ENCODE measurements at places on chromosomes 7 and 10.

- DNase-seq = no peak
These were observed 15.8 kb downstream of the OSBPL3 start for GRCh38 chr7:24964191-24964590.

DNA sequence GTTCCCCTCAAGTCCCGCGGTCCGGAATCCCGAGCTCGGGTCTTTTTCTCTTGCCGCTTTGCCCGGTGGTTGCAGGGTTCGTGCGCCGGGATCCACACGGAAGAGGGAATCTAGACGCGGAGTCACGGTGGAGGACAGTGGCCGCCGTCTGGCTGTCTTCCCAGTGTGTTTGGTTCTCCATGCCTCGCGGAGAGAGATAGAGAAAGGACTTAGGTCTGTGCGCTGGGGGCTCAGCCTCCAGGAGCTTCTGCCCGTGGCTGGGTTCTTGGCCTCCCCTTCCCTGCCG lies 1.6 kb downstream of the FFAR4 start:
- DNase-seq = no peak

GRCh38 chr7:127534636-127535035 lies 50.8 kb downstream of the GCC1 start:
- DNase-seq = no peak

DNA sequence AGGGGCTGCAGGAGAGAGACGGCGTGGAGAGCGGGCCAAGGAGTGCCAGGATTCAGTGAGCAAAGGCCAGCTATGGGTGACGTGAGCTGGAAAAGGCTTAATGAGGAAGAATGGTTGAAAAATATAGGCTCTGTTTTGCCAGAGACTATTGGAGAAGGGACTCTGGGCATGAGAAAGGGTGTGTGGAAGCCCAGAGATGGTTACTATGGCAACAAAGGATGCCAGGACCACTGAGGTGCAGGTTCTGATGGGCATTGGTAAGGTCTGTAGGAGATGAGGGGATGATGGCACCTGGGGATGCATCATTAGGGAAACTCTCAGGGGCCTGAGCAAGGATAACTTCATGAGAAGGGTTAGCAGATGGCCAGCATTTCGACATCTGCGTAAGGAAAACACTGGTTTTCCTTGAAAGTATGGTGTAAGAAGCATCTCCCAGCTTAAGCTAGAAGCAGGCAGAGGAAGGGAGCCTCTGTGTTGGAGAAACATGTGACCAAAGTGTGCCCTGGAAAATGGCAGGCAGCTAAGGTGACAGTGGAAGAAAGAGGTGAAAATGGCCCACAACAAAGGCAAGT lies 21.6 kb upstream of the FAM180A start:
- no peak for DNase-seq

DNA sequence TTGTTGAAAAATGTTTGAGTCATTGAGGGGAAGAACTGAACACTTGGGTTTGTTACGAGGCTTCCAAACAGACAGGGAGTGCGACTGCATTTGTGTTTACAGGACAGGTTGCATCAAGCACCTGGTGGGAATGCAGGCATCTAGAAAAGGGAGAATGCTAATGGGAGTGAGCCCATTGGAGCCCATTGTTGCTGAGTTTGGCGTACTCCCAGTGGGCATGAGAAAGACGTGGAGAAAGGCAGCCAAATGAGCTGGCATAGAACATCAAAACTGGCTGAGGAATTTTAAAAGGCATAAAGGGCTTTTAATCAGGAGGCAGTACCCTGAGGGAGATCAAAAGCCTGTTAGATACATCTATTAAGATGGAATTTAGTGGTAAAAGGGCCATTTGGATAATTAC lies 171.6 kb upstream of the NPSR1 start:
- DNase-seq = no peak

GRCh38 chr7:111955616-111956015 lies 250.6 kb downstream of the DOCK4 start:
- no peak for DNase-seq

GRCh38 chr7:22357311-22358175 lies 589 bp upstream of the RAPGEF5 start:
- peak; percentile 69 for DNase-seq

All from NCI-H1417 (cell line).